ENCODE measurements at places on chromosomes 2 and 18.

- H3K27ac ChIP-seq = peak overlapping the region; percentile 70
- no peaks in the 10 kb centered on the region for H3K27me3 ChIP-seq
- DNase-seq = no peak
- peaks cover 27% of the 10 kb centered on the region for H3K36me3 ChIP-seq
- H3K4me3 ChIP-seq = no peak overlapping the region
Observed at GRCh38 chr2:37664231-37664643, 7.2 kb downstream of the CDC42EP3 start.

DNA sequence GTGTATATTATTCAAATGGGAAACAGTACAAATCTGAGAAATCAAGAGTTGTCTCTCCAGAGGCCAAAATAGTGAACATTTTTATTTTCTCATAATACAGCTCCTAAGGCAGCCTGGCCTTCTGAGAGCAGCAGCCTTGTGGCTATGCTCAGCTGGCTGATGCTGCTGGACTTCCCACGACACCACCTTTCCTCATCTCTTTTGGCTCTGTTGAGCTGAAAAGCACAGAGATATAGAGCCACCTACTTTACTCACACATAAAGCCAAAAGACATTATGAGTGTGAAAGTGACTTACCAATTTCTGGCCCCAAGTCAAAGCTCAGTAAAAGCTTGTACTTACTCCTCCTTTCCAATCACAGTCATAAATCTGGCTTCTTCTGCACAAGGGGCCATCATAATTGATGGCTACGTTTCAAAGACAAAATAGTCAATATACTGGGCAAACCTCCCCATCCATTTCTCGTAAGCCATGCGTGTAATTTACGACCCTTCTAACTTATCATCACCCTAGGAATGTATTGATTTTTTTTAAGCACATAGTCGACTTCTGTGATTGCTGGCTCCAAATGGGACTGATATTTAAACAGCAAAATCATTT is 18.6 kb upstream of the REG3A start:
- no peak overlapping the region for H3K4me3 ChIP-seq
- no peaks in the 10 kb centered on the region for H3K36me3 ChIP-seq
- no peak for DNase-seq
- no peaks in the 10 kb centered on the region for H3K4me1 ChIP-seq
- H3K27me3 ChIP-seq = no peaks in the 10 kb centered on the region

DNA sequence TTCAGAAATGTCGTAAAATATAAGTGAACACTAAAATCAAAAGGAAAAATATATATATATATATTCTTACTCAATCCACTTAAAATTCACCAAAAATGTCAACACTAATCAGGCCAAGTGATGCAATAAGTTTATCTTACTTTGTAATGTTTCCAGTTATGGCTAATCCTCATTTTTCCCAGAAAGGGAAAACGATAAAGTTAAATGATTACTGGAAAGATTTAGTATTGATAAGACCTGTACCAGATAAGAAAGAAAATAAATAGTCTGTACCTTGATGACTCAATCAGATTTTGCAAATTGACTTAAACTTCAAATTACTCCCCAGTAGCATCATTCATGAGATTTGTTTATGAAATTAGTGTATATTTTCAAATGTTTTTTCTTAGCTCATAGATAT is 407.0 kb downstream of the LRP1B start:
- H3K27me3 ChIP-seq = peaks cover 25% of the 10 kb centered on the region
- no peaks in the 10 kb centered on the region for H3K4me1 ChIP-seq
- DNase-seq = no peak
- H3K27ac ChIP-seq = no peak overlapping the region
- H3K36me3 ChIP-seq = no peaks in the 10 kb centered on the region
- H3K4me3 ChIP-seq = no peak overlapping the region

- no peaks in the 10 kb centered on the region for H3K4me1 ChIP-seq
- no peak overlapping the region for H3K4me3 ChIP-seq
- no peak overlapping the region for H3K27ac ChIP-seq
- DNase-seq = no peak
- no peaks in the 10 kb centered on the region for H3K36me3 ChIP-seq
- no peaks in the 10 kb centered on the region for H3K27me3 ChIP-seq
Observed at GRCh38 chr2:56021579-56021978, 98.0 kb upstream of the EFEMP1 start.

- no peaks in the 10 kb centered on the region for H3K36me3 ChIP-seq
- no peak for DNase-seq
- H3K27ac ChIP-seq = no peak overlapping the region
- H3K4me1 ChIP-seq = no peaks in the 10 kb centered on the region
- no peak overlapping the region for H3K4me3 ChIP-seq
- peaks cover 11% of the 10 kb centered on the region for H3K27me3 ChIP-seq
Observed at GRCh38 chr2:26628561-26629345, 12.4 kb downstream of the CIB4 start.

GRCh38 chr2:20213651-20214565 is 11.0 kb downstream of the SDC1 start:
- peaks cover 16% of the 10 kb centered on the region for H3K36me3 ChIP-seq
- DNase-seq = peak; percentile 63
- no peaks in the 10 kb centered on the region for H3K27me3 ChIP-seq
- H3K4me3 ChIP-seq = peak overlapping the region; percentile 59
- peaks cover 72% of the 10 kb centered on the region for H3K4me1 ChIP-seq

GRCh38 chr2:53629501-53629900 is 138.1 kb upstream of the CHAC2 start:
- no peak for DNase-seq
- no peak overlapping the region for H3K4me3 ChIP-seq
- peaks cover 6% of the 10 kb centered on the region for H3K36me3 ChIP-seq
- H3K27ac ChIP-seq = no peak overlapping the region

DNA sequence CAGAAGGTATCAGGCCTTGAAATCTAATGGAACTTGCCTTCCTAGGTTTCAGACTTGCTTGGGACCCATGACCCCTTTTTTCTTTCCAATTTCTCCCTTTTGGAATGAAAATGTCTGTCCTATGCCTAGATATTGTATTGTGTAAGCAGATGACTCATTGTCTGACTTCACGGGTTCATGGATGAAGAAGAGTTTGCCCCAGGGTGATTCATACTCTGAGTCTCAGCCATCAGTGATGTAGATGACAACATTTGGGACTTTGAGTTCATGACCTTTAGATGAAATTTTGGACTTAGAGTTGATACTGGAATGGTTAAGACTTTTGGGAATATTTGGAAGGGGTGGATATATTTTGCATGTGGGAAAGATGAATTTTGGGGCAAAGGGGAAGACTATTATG is 11.2 kb upstream of the SCYGR5 start:
- H3K36me3 ChIP-seq = no peaks in the 10 kb centered on the region
- no peaks in the 10 kb centered on the region for H3K27me3 ChIP-seq
- peaks cover 14% of the 10 kb centered on the region for H3K4me1 ChIP-seq
- no peak overlapping the region for H3K27ac ChIP-seq

GRCh38 chr18:61847164-61847791 is 45.5 kb downstream of the RNF152 start:
- H3K27ac ChIP-seq = no peak overlapping the region
- H3K4me1 ChIP-seq = peaks cover 4% of the 10 kb centered on the region
- H3K36me3 ChIP-seq = no peaks in the 10 kb centered on the region
- no peaks in the 10 kb centered on the region for H3K27me3 ChIP-seq
- no peak overlapping the region for H3K4me3 ChIP-seq
- DNase-seq = no peak

- DNase-seq = no peak
- H3K4me1 ChIP-seq = peaks cover 8% of the 10 kb centered on the region
- H3K4me3 ChIP-seq = no peak overlapping the region
Observed at GRCh38 chr2:120979921-120980320, 244.3 kb downstream of the GLI2 start.

DNA sequence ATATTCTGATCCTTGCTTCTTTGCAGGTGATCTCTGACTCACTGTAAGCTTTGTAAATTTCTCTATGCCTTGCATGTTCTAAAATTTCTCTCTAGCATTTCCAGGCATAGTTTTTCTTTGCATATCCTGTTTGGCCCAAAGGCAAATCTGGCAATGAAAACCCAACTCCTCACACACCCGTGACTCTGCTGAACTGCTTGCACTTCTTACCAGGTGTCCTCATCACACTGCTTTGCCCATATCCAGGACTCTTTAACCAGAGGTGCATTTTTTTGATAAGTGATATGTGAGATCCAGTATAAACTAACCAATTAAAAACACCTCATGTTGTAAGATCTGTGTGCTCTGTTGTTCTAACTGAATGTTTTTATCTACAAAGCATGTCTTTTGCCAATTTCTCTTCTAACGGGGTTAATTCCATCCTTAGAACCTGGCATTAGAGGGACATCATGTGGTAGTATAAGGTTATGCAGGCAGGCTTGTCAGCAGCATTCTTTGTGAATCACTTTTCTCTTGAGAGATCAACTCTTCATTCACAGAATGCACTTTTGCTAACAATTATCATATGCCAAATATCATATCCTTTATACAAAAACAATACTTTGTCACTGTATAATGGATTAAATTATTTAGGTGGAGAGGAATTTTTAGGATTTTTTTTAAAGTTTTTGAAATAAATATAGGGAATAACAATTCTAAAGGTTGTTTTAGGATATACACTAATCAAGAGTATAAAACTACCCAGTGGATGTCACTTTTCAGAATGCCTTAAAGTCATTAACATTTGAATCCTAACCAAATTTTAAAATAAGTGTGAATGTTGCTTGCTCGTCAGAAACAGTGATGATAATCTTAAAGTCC is 20.8 kb upstream of the TMX3 start:
- peaks cover 15% of the 10 kb centered on the region for H3K4me1 ChIP-seq
- no peaks in the 10 kb centered on the region for H3K27me3 ChIP-seq
- no peak overlapping the region for H3K27ac ChIP-seq

DNA sequence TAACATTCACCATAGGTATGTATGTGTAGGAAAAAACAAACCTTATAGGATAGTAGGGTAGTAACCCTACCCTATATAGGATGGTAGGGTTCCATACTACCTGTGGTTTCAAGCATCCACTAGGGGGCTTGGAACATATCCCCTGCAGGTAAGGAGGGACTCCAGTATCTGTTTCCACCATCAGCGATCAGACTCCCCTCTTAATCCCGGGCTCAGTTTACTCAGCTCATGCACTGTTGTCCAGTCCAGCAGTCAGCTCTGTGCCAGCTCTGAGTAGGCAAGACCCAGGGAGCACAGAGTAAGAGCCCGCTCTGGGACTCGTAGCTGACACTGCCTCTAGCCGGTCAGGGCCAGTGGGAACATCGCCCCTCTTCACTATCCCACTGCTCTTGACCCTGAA is 61.7 kb downstream of the MEX3C start:
- DNase-seq = peak; percentile 48
- H3K4me1 ChIP-seq = peaks cover 45% of the 10 kb centered on the region
- peaks cover 6% of the 10 kb centered on the region for H3K36me3 ChIP-seq
- peak overlapping the region; percentile 97 for H3K27ac ChIP-seq

- no peak overlapping the region for H3K4me3 ChIP-seq
- H3K36me3 ChIP-seq = no peaks in the 10 kb centered on the region
- peaks cover 22% of the 10 kb centered on the region for H3K4me1 ChIP-seq
- DNase-seq = no peak
- H3K27me3 ChIP-seq = no peaks in the 10 kb centered on the region
Observed at GRCh38 chr2:238668426-238668825, 179.5 kb upstream of the TWIST2 start.

GRCh38 chr2:43370146-43370545 is 143.7 kb upstream of the ZFP36L2 start:
- H3K27ac ChIP-seq = no peak overlapping the region
- no peak for DNase-seq
- H3K4me3 ChIP-seq = no peak overlapping the region
- no peaks in the 10 kb centered on the region for H3K4me1 ChIP-seq
